ENCODE measurements at places on chromosomes 4 and X.
A peak's percentile ranks its signal among the peaks of the same experiment; 100 is the strongest.

DNA sequence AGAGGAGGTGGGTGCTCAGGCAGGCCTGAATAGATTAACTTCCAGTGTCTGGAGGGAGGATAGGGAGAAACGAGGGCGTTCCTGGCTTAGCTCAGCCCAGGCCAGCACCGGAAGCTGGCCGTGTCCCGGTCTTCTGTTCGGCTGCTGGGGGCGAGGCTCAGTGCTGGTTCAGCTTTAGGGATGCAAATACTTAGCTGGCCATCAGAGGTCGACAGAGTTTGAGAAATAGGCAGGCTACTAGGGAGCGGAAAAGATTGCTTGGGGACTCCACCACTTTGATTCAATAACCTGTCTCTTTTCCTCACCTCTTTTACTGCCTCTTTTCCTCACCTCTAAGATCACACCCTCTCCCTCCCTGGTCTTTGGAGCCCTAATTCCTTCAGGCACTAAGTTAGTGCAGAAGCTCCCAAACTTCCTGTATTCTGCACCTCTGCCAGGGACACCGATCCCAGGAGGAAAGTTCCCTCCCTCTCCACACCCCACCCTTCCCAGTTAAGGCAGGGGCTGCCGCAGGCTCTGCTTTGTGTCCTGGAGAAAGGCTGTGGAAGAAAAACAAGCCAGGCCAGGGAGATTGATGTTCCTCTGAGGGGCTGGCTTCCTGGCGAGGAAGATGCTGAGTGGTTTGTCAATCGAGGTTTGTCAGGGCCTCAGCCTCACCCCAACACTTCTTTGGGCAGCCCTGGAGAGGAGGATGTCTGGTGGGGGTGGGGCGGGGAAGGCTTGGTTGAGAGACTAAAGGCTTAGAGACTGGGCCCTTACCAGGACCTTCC lies 6.0 kb upstream of the EFNB1 start:
- no peak for DNase-seq

DNA sequence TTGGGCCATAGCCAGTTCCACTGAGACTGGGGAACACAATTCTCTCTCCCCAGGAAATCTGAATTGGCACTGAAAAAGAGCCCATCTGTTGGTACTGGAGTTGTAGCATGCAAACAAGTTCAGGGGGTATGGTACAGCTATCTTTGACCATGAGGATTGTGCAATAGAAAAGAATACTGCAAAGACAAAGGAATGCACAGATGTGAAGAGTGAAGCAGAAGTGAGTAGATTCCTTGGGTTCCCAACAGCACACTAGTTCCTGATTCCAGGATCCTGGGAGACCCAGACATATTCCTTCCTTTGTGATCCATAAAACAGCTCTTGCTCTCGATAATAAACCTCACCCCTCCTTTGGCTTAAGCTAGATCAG lies 43.3 kb upstream of the CTAG2 start:
- no peak for DNase-seq

DNA sequence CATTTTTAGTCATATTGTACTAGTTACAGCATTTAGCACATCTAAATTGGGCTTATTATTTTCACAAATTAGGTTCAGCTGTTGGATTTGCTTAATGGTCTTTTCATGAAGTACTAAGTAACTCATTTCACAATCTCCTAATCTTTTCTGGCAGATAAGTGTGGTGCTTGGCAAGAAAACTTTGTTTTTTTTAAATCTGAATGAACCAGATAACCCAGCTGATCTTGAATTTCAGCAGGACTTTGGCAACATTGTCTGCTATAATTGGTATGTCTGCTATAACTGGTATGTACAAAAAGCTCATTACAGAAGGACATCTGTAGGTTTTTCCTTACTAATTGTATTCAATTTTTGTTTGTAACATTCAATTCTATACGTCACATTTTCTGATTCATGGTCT lies 22.7 kb downstream of the WDR19 start:
- no peak for DNase-seq

- no peak for DNase-seq
Measured at GRCh38 chrX:130111220-130112154, 1.2 kb upstream of the ELF4 start.

DNA sequence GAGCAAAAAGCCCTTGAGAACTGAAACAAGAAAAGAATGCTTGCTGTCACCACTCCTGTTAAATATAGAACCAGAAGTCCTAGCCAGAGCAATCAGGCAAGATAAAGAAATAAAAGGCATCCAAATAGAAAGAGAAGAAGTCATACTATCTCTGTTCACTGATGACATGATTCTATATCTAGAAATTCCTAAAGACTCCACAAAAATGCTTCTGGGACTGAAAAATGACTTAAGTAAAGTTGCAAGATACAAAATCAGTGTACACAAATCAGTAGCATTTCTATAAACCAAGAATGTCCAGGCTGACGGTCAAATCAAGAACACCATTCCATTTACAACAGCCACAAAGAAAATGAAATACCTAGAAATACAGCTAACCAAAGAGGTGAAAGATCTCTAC lies 552.7 kb upstream of the SLIT2 start:
- no peak for DNase-seq

GRCh38 chr4:80446664-80447063 lies 111.1 kb downstream of the CFAP299 start:
- no peak for DNase-seq

DNA sequence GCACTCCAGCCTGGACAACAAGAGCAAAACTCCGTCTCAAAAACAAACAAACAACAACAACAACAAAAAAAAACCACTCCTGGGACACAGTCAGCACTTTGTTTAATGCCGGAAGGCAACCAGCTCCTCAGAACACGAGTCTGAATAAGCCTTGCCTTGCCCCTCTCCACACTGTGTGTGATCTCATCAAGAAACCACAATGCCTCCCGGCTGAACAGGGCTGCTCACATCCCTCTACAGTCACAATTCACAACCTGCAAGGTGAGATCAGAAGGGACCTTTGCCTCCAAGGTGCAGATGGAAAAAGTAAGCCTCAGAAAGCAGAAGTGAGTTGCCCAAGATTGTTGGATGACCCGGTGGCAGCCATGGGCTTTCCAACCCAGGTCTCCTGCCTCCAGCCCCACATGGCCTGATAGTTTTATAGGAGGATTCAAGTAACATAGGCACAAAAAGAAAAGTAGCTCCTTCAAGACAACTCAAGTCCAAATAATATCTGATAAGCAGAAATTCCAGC lies 80.8 kb downstream of the JAKMIP1 start:
- DNase-seq = no peak

GRCh38 chr4:120443116-120443515 lies 376.5 kb upstream of the MAD2L1 start:
- DNase-seq = no peak

DNA sequence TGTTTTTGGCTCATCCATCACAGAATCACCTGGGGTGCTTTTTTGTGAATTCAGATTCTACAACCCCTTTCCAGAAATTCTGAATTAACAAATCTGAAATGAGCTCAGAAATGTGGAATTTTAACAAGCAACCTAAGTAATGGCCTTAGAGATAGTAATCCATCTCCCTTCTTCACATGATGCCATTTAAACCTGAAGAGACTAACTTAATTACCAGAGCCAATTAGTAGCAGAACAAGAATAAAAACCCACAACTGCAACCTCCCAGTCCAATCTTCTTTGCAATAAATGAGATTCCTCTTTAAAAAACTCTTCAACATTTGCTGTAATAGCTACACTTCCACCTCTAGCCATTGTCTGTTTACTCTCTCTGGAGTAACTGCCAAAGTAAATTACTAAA lies 69.7 kb downstream of the ARAP2 start:
- DNase-seq = no peak

DNA sequence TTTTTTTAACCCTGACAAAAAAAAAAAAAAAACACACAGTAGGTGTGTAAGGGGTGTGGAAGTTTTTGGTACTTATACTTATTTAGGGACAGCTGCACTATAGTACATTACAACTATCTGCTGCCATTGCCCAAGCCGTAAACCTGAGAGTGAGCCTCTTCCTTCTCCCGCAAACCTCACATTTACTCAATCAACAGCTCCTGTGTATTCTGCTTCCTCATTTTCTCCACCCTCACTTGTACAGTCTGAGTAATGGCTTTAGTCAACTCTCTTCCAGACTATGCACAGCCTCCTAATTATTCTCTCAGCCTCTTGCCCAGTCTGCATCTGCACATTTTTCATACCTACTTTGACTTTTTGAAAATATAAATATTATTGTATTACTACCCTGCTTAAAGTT lies 362.0 kb downstream of the ADAM29 start:
- DNase-seq = no peak

DNA sequence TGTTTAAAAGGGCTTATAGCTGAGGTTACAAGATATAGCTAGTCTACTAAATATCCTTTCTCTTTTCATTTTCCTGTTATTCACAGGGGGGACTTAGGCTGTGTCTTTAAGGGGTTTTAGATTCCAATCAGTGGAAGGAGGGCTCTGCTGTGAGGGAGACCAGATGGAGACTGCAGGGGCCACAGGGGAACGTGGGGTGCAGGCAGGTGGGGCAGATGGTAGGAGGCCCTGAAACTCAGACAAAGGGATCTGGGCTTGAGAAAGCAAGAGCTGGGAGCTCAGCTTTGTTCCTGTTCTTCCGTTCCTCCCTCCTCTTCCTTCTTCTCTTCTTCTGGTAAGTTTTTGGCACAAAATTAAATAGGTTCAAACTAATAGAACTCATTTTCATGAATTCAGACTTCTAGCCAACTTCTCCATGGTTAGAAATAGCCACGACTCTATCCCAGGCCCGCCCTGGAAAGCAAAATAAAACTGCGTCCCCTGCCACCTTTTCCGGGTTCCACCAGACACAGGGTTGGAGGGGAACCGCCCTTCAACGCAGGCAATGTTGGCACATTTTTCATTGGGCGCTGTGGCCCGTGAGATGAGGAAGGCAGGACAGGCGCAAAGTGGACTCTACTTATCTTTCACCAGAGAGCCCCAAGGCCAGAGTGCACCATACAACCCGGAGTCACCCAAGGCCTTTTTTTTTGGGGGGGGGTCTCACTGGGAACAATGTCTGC lies 3.5 kb upstream of the TMSB4X start:
- DNase-seq = no peak

DNA sequence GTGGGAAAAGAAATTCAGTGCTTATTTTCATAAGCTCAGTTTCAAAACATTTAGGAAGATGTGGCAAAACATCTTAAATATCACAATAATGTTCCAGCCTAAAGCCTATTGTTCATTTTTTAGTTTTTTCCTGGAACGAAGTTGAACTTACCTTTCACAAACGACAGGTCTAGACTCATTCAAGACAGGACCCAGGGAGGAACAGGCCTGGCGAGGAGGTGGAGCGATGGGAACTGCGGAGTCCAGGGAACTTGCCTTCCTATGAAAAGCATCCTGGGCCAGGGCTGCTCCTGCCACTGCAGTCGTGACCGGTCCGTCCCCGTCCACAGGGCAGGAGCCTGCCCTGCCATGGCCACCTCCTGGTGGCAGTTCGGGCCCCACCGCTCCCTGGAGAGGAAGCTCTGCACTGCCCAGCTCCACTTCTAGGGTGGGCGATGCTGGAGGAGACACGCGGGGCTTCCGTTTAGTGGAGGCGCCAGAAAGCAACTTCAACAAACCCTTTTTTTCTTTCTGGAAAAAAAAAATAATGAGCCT lies 96.7 kb upstream of the CBR4 start:
- DNase-seq = no peak

GRCh38 chr4:128603081-128603480 lies 206.4 kb upstream of the JADE1 start:
- no peak for DNase-seq

- no peak for DNase-seq
Measured at GRCh38 chr4:142697928-142698327, 148.2 kb downstream of the INPP4B start.

- peak; percentile 21 for DNase-seq
Measured at GRCh38 chr4:176563591-176563990, 229.1 kb downstream of the VEGFC start.

- no peak for DNase-seq
Measured at GRCh38 chr4:3112609-3113469, 38.4 kb downstream of the HTT start.

- DNase-seq = no peak
Measured at GRCh38 chr4:111362941-111363361, 740.1 kb upstream of the PITX2 start.

DNA sequence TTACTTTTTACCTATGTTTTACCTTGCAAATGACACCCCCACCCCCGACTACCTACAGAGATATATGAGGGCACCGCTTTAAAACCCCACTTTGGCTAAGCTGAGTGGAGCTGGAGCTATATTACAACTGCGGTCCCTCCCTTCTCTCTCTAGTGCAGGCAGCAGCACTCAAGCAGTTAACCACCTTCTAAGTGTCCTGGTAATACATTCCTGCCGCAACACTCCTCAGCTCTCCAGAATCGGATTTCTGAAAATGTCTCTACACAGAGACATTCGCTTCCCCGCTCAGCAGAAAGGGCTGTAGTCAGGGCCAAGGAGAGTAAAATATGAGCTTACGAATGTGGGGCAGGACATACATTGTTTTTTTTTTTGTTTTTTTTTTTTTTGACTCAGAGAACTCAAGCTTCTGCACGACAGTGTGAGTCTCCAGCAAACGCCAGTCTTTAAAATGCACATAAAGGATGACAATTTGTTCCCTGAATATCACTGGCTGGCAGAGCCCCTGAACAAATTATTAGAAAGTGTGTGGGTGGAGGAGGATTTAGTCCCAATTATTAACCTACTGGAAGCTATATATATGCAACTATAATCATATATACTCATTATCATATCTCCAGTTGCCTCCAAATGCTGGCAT lies 287.0 kb upstream of the TET2 start:
- no peak for DNase-seq

GRCh38 chrX:73785493-73785892 lies 222.5 kb downstream of the CHIC1 start:
- DNase-seq = no peak

All from brain pericyte (primary cell).